GM04503 (cell line): ENCODE measurements at places on chromosomes 2 and 18.

DNA sequence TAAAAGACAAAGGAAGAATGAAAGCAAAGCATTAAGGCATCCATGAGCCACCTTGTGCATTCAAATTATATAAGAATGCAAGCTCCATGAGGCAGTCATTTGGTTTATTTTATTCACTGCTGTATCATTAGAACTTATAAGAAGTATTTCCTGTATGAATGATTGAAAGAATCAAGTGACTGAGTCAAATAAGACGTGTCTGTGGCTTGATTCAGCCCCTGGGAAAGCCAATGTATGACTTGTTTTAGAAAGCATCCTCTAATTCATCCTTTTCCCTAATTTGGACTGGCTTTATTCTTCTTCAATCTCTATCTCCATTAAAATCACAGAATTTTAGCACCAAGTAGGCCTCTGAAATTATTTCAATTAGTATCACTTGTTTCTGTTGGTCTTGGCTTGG lies 461.1 kb downstream of the LPIN1 start:
- no peak for DNase-seq

- DNase-seq: no peak
These were observed 1.3 kb downstream of the SPIRE1 start for GRCh38 chr18:12656605-12656937.

GRCh38 chr2:3143602-3144001 lies 234.0 kb downstream of the EIPR1 start:
- DNase-seq: no peak

- DNase-seq: no peak
These were observed 455.7 kb downstream of the ARHGAP15 start for GRCh38 chr2:143584936-143585335.

DNA sequence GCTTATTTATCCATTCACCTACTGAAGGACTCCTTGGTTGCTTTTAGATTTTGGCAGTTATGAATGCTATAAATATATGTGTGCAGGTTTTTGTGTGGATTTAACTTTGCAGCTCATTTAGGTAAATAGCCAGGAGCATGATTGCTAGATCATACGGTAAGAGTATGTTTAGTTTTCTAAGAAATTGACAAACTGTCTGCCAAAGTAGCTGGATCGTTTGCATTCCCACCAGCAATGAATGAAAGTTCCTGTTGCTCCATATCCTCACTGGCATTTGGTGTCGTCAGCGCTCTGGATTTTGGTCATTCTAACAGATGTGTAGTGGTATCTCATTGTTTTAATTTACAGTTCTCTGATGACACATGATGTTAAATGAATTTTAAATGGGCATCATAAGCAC lies 8.7 kb upstream of the DIPK1C start:
- no peak for DNase-seq
